Activated naive CD4-positive, alpha-beta T cell (primary cell): ENCODE measurements at places on chromosomes 1 and 21.
A peak's percentile ranks its signal among the peaks of the same experiment; 100 is the strongest.

DNA sequence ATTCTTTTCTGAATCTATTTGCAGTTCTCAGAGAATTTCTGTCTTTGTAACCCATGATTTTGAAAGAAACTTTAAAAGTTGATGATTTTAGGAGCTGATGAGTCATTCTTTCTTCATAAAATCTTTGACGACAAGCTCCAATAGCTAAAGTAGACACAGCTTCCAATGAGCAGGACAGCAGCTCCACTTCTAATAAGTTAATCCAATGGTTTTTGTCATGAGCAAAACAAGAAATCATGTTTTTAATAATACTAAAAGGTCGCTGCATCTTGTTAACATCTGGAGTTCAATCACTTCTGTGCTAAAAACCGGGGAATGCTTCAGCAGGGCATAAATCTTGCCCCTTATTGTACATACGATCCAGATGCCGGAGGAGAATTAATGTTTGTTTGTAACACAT is 48.9 kb upstream of the GORAB start:
- no peak for DNase-seq

- DNase-seq = no peak
Observed at GRCh38 chr1:17404820-17405219, 32.8 kb downstream of the PADI6 start.

- DNase-seq = no peak
Observed at GRCh38 chr1:206769304-206769731, 1.3 kb upstream of the IL19 start.

DNA sequence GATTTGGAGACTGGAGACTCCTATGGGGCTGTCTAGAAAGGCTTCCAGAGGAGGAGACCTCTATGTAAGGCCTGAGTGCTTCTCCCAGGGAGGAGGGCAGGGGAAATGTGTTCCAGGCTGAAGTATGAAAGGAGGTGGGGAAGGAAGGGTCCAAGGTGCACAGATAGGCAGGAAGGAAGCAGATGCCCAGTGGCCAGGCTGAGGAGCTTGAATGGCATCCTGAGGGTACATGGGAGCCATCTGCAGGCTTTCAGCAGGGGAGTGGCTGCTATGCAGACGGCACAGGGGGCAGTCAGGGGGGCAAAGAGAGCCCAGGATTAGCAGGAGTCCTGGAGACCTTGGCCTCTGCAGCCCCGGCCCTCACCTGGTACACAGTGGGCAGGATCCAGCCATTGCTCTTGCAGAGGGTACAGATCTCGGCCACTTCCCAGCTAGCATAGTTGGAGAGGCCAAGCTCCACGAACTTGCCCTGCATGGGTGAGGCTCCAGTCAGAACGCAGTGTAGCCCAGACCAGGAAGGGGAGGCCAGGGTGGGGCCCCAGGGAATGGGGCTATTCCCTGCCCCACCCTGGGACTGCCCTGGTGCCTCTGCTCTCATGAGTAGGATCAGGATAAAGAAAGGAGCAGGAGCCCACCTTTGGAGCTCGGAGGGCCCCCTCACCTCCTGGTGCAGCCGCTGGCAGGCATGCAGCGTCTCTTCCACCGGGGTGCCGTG is 4.0 kb downstream of the AKR7A2 start:
- no peak for DNase-seq

GRCh38 chr1:154614901-154615300 is 6.9 kb upstream of the ADAR start:
- no peak for DNase-seq

- DNase-seq = no peak
Observed at GRCh38 chr1:23593556-23594148, 34.4 kb upstream of the ID3 start.

GRCh38 chr1:112317611-112318062 is 78.4 kb upstream of the CTTNBP2NL start:
- DNase-seq = no peak

GRCh38 chr21:44389335-44389734 is 35.9 kb downstream of the TRPM2 start:
- DNase-seq = no peak

DNA sequence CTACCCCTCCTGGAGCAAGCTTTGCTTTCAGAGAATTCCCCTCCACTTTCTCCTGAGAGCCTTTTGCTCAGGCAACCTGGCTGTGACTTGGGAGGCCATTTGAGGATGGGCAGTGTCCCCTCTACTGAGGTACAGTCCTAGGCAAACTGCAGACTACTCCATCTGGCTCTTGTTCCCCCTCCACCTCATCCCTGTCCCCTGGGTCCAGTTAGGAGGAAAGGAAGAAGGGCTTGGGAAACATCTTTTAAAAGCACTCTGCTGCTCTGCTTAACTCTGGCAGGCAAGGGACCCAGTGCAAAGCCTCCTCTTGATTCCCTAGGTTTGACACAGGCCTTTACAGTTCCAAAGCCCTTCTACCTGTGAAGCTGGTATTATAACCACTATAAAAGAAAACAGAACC is 108.2 kb downstream of the NAV1 start:
- no peak for DNase-seq

- no peak for DNase-seq
Observed at GRCh38 chr1:162930976-162931560, 70.1 kb upstream of the CCDC190 start.

DNA sequence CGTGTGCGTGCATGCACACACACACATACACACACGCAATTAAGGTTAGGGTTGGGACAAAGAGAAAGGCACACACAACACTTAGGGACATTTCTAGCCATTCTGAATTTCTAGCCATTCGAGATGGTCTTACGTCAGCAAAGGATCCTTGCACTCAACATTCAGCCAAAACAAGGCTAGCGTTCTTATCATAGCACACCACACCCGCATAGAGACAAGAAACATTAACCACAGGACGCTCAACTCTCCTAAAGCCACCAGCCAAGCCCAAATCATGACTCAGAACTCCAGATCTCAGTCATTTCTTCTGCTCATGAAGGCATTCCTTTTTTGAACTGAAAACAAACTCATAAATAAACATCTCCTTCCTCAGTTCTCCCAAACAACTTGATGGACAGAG is 106.8 kb downstream of the LMO4 start:
- no peak for DNase-seq

GRCh38 chr1:94025383-94026340 is 95.3 kb downstream of the ABCA4 start:
- no peak for DNase-seq

DNA sequence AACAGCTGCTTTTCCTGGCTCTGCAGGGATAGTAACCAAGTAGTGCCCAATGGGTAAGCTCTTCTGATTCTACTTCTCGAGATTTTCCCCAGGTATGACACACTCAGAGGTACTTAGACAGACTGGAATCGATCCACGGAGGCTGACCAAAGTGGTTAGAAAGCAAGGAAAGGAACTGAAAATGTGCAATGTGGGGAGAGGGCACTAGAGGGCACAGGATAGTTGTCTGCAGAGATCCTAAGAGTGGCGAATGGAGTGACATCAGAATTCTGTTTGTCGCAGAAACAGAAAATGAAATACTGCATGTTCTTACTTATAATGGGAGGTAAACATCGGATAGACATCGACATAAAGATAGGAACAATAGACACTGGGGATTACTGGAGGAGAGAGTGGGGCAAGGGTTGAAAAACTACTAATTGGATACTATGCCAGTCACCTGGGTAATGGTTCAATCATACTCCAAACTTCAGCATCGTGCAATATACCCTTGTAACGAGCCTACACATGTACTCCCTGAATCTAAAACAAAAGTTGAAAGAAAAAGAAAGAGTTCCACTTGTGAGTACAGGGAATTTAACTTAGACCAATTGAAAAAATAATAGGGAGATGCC is 23.3 kb downstream of the CYP2J2 start:
- no peak for DNase-seq

DNA sequence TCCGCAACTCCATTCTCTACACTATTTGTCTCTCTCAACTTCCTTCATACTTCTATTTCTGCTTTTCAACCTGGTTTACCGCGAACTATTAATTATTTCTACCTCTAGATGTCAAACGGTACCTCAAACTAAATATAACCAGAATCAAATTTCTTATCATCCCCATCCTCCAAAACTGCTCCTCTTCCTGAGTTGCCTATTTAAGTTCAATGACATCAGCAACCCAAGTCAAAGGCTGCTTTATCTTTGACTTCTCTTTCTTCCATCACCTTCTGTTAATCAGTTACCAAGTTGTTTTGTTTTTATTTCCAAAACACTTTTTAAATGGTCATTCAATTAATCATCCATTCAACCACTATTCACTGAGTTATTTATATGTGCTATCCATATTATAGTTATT is 171.9 kb downstream of the COL24A1 start:
- no peak for DNase-seq

DNA sequence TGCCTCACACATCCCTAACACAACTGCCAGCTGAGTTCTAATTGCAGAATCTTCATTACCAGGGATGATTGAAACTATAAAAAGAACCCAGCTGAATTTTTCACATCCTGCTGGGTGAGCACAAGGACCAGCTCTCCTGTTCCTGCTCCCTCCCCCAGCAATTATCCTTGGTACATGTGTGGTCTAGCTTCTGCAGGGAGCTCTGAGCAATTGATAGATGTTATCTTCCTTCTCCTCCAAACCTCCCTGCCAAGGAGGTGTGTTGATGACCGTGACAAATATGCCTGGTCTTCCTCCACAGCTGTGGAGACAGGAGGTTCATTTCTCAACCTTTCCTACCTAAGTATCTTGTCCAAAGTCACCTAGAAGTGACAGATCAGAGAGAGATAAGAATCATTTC is 65.3 kb upstream of the MAN1A2 start:
- DNase-seq = no peak

GRCh38 chr1:234656944-234657654 is 47.1 kb upstream of the IRF2BP2 start:
- no peak for DNase-seq

GRCh38 chr1:18197299-18197698 is 89.7 kb downstream of the IGSF21 start:
- DNase-seq = no peak

DNA sequence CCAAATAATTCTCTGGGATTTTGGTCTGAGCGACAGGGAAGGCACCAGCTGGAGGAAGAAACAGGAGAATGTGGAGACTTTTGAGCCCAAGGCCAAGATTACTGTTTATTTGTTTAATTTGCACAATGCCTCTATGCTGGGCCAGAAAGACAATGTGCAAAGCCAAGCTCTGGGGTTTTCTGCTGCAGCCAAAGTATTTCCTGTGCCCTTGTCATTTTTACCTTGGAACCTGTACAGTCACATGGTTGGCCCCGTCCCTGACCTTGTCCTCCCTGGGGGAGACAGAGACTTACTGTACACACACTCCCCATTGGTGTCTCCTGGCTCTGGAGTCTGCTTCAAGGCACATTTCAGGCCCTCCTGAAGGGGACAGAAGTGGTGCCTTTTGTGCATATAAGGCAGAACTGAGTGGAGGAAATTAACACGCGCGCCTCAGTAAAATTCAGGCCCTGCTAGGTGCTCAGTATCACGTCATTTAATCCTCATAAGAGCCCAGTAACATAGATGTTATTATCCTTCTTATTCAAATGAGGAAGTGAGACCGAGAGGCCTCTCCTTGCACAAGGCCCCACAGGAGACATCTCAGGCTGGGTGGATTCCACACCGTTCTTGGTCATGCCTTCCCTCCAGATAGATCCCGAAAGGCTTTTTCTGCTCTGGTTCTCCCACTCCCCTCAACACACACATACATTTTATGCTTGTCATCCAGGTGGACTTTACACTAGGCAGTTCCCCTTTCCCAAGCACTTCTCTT is 21.1 kb downstream of the C1orf115 start:
- DNase-seq = no peak

DNA sequence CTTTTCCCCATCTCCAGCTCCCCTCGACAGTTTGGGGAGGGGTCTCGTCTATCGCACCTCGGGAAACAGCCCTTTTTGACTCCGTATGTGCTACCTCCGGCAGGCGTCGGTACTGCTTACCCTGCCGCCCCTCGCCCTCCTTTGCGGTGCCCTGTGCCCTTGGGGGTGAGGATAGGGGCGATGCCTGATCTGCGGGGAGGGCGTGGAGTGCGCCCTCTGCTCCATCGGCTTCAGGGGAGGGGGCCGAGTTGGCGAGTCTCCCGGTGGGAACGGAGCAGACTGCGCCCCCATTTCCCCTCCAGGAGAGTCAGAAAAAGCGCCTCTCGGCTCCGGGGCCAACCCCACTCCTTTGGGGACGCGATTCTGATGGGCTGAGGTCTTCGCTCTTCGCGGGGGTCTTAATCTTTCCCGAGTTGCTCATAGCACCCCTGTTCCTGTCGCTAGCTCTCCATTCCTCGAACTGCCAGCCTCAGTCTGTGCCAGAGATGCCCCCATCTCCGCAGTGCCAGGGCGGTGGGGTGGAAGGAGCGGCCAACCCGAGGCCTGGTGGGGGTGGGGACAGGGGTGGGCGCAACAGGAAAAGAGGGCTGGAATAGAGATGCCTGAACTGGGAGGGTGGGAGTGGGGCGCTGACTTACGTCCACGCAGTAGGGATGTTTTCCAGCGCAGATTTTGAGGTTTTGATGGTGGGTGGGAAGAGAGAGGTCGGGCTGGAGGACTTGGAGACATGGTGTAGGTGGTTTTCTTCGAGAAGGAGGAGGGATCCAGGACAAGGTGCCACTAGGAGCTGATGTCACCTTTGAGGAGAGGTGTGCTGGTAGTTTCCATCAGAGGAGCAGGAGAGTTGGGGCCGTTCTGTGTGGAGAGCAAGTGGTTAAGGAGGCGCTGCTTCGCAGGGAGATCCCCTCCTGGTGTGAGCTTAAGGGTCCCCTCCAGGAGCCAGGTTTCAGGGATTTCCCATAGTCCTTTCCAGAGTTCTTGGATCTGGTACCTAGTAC is 674 bp downstream of the PPFIA4 start:
- peak; percentile 33 for DNase-seq

GRCh38 chr1:203367057-203367456 is 16.1 kb upstream of the FMOD start:
- DNase-seq = no peak

DNA sequence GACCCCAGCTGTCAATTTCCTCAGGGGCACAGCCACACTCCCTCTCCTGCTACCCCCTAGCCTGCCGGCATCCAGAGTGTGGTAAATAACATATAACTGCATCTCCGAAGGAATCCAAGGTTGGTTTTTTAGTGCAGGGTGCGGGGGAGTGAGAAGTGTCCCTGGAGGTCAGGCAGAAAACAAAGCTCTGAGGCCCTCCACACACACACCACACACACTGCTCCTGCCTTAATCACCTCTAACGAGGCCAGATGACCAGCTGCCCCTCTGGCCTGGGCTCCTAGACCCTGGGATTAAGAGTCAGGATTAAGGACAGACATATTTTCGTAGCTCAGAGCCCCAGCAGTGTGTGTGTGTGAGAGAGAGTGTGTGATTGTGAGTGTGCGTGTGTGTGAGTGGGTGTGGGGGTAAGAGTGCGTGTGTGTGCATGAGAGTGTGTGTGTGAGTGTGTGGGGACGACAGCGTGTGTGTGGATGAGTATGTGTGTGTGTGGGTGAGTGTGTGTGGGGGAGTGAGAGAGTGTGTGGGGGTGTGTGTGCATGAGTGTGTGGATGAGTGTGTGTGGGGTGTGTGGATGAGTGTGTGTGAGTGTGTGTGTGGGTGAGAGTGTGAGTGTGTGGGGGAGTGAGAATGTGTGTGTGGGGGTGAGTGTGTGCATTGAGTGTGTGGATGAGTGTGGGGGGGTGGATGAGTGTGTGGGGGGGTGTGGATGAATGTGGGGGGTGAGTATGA is 14.6 kb downstream of the SDC3 start:
- DNase-seq = no peak

GRCh38 chr1:154430903-154431302 is 25.8 kb downstream of the IL6R start:
- DNase-seq = no peak
